ENCODE measurements at places on chromosomes 3 and 15.

DNA sequence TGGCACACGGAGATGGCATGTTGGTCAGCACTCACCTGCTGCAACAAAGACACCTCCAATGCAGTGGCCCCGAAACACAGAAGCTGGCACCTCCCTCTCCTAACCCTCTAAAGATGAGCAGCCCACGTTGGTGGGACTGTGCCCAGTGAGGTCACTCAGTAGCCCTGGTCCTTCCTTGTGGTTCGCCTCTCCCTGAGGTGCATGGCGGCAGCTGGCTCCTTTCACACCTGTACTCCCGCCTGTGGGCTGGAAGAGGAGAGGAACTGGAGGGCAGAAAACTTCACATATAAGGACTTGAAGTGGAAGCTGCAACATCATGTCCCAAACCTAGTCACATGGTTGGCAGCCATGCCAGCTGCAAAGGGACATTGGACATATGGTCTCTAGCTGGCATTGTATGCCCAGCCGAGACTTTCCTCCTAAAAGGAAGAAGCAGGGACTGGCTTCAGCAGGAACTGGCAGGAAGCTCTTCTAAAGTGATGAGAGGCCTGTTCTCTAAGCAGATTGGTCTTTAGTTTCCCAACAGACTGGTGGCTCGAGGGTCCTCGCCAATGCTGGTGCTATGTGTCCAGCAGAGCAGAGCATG lies 10.8 kb upstream of the C3orf22 start:
- DNase-seq: no peak

DNA sequence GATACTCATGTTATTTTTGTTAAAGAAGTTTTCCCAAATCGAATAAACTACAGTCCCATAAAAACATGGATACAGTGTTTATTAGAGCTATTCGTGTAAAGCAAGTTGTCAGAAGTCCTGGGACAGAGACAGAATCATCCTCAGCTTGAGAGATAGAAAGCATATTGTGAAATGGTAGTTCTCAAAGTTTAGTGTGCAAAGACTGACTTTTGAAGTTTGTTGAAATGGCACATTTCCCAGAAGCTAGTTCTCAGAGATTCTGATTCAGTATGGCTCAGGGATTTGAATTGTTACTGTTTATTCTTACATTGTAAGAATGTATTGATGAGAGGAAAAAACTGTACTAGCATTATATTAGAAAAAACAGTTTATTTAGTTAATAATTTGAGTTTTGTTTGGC lies 22.1 kb downstream of the GABRR3 start:
- DNase-seq: no peak

DNA sequence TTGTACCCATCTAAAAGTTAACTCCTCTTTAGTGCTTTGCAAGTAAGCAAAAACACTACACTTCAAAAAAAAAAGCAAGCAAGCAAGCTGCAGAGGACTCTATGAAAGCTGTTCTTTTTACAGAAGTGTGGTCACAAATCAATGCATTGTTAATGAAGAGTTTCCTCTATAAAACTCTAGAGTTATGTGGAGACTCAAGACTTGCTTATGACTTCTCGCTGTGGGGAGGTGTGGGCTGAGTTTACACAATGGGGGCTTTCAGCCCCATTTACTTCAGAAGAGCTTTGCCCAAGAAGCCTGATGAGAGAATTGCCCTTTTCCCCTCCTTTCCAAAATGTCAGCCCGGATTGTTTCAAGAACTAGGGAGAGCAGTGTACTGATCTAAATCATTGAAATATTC lies 144.4 kb downstream of the IGSF11 start:
- no peak for DNase-seq

DNA sequence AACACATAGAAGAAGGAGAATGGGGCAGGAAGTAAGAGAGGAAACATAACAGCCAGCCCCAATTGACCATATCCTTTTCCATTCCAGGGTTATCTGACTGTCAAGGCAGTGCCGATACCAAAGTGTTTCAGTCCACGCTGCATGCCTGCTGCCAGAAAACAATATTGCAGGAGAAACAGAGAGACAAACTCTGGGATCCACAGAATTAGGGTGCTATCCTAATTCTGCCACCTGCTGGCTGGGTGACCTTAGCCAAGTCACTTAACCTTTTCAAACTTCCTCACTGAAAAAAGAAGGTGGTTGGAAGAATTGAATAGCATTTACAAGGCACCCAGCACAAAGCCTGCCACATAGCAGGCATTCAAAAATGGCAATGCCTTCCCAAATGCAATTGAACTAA lies 32.0 kb downstream of the GLB1 start:
- no peak for DNase-seq

GRCh38 chr3:45170096-45170495 lies 23.9 kb upstream of the CDCP1 start:
- DNase-seq: no peak

DNA sequence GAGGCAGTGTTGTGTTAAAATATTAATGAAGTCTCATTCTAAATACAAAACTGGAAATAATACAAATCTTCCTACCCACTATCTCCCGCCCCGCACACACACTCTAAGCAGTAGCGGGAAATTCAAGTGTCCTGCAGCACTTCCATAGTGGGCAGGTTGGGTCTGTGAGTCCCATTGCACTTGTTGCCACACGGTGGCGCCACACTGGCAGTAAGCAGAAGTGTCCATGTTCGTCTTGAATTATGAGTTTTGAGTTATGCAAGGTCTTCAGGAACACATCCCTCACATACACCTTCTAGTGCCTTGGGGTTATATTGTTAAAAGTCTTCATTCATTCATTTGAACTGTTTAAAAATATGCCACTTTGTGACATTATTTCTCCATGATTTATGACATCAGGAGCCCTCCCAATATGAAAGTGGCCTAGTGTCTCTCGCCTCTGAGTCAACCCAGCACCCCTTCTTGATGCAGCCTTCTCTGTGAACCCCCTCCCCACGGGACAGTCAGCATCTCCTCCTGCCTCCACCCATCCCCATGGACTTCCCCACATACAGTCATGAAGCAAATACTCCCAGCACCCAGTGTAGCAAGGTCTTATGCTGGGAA lies 17.6 kb upstream of the CCDC174 start:
- DNase-seq: no peak

GRCh38 chr3:105364128-105364527 lies 2.6 kb upstream of the ALCAM start:
- no peak for DNase-seq

DNA sequence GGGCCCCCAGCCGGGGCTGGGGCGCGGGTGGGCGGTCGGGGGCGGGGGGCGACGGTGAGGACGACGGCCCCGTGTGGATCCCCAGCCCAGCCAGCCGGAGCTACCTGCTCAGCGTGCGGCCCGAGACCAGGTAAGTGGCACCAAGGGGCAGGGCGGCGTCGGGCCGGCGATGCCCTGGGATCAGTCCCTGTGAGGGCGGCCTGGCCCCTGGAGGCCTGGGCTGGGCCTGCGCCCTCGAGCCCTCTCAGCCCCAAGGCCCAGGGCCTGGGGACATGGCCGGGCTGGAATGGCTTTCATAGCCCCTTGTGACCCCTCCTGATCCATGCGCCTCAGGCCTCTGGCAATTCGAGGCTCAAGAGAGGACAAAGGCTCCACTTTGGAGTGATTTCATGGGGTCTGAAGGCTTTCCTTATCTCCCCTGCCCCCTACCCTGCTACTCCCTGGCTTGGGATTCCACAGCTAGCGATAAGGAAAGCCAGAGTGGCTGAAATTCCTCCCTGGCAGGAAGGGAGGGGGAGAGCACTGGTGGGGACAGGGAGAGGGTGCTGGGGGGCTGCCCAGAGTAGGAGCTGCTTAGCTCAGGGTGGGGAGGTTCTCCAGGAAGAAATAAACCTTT lies 418 bp downstream of the ALPK3 start:
- no peak for DNase-seq

DNA sequence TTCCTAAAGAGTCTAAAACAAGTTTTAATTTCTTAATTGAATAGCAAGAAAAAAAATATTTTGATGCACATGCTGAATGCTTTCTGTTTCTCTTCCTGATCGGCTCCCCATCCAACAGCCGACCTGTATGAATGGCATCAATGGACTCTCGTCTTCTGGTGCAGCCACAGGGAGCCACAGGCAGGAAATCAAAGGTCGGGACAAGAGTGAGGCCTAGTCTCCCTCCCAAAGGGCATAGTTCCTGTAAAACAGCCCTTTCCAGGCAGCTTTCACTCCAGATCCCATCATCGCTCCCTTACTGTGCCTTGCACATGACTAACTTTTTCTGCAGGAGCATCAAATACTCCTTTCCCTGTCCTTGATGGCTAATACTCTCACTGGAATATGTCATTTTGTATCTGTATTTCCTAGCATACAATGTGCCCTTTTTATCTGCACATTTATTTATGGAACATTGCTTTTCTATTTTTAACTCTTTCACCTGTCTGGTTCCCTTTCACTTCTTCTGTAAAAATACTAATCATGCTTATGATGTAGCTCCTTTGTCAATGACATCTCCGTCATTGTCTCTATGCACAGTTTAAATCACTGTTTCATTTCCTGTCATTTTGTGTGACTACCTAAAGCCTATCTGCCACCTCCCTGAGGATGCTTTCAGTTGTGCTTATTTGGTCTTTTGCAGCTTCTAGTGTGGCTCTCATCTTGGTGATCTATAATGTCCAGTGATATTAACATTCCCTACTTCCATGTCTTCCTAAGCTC lies 326.2 kb downstream of the CTNNB1 start:
- no peak for DNase-seq

DNA sequence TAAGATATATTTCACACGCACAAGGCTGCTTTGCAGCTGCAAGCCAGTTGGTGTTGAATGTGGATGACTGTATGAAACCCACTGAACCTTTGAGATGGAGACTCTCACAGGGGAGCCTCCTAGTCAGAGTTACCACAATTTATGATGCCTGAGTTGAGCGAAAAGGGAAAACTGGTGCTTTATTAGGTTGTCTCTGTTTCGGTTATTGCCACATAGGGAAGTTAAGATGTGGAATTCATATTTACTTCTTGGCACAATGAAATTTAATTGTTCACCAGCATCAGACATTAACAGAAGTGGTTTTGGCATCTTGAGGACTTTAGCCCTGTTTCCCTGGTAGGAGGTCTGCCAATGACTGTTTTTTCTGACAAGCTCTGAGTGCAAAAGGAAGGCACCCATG lies 358.2 kb downstream of the SQOR start:
- no peak for DNase-seq

DNA sequence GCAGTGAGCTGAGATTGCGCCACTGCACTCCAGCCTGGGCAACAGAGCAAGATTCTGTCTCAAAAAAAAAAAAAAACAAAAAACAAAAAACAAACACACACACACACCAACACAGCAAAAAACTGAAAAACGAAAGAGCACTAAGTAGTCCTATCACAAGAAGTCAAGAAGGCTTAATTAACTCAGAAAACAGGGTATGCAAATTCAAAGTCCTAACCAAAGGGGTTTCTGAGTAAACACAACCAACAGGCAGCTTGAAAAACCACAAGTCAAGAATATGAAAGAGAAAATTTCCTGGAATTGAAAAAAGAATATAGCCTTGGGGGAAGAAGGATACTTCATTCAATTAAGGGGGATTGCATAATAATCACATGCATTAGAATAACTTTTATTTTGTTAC lies 37.7 kb upstream of the PARP14 start:
- no peak for DNase-seq

All from activated CD8-positive, alpha-beta memory T cell treated with anti-CD3 and anti-CD28 coated beads for 48 hours (primary cell).